ENCODE measurements at places on chromosomes 5 and 9. TPM values are rescaled to one million over a fixed set of nuclear protein-coding genes. Genes with fewer than 3 reads are reported as not detected.

GRCh38 chr5:179974946-179975712, 67.4 kb upstream of the TBC1D9B start:
- peak; percentile 82 for DNase-seq

Gene PIP5KL1
- total RNA-seq, result not detected

Gene HAVCR2
- 0.38 TPM for total RNA-seq

Gene TEK
- total RNA-seq, result 3.0 TPM

- DNase-seq, result no peak
These were observed 425.3 kb downstream of the CSNK1G3 start for GRCh38 chr5:123937230-123937629.

- no peak for DNase-seq
These were observed 34.5 kb upstream of the SMAD5 start for GRCh38 chr5:136098176-136098575.

Gene KCNV2
- total RNA-seq, result not detected

GRCh38 chr9:116271991-116272390, 118.4 kb downstream of the PAPPA start:
- DNase-seq, result no peak

- no peak for DNase-seq
These were observed 138.2 kb downstream of the MVB12B start for GRCh38 chr9:126464694-126465441.

GRCh38 chr9:131668439-131669268, 71.2 kb downstream of the RAPGEF1 start:
- peak; percentile 64 for DNase-seq

- DNase-seq, result no peak
These were observed 1.8 kb downstream of the POU4F3 start for GRCh38 chr5:146340260-146341081.

- DNase-seq, result no peak
These were observed 422.7 kb downstream of the TLE1 start for GRCh38 chr9:81266674-81267073.

DNA sequence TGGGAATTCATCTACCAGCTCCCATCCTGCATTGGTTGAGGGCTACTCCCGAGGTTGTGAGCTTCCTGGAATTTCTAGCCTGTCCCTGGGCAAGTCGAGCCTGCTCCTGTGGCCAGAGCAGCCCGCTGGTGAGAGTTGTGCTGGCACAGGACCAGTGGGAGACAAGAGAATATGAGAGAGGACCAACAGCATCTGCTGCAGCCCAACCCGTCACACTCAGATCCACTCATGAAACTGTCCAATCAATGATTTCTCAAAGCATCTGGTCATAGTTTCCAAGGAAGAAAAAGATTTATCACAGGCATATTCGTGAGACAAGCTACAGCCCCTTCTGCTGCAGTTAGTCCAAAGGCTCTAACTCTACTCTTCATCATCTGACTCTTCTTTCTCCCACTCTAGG, 64.4 kb upstream of the RAI14 start:
- DNase-seq, result no peak

Gene ANKRD20A1
- 3.5 TPM for total RNA-seq

DNA sequence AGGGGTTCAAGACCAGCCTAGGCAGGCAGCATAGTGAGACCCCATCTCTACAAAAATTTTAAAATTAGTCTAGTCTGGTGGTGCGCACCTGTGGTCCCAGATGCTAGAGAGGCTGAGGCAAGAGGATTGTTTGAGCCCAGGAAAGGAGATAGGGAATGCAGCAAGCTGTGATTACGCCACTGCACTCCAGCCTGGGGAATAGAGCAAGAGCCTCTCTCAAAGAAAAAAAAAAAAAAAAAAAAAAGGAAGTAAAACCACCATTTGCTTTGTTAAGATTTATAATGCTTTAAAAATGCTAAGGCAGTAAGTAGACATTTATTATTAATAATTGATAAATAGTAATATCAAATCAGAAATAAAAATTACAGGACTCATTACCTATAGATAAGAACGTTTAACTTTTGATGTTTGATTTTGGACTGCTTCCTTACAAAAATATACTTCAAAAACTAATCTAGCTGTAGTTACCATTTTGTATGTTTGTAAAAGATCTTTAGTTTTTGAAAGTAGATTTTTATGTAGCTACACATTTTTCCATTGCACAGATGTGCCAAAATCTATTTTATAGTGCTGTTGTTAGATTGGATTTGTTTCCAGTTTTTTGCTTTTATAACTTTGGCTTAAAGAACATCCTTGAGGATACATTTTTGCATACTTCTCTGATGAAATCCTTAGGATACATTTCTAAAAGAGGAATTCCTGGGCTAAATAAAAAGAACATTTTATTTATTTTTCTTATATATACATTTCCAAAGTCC, 86.4 kb downstream of the INIP start:
- DNase-seq, result no peak

Measured in Peyer's patch (tissue), 4 donors.